Central memory CD4-positive, alpha-beta T cell (primary cell): ENCODE measurements at places on chromosomes 3 and 15.

DNA sequence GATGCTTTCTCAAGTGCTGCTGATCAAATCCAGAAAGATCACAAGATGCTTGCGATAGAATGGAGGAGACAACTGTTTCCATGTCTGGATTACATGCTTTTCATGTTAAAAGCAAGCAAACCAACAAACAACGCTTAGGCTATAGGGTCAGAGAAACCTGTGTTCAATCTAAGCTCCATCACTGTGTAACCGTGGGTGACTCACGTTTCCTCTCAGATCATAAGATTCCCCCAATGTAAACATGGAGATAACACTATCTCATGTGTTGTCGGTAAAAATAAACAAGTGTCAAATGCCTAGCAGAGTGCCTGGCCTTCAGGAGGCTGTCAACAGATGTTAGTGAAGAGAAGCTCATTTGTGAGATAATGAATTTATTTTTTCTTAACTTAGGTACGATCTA is 907.8 kb downstream of the NTRK3 start:
- no peak for DNase-seq

DNA sequence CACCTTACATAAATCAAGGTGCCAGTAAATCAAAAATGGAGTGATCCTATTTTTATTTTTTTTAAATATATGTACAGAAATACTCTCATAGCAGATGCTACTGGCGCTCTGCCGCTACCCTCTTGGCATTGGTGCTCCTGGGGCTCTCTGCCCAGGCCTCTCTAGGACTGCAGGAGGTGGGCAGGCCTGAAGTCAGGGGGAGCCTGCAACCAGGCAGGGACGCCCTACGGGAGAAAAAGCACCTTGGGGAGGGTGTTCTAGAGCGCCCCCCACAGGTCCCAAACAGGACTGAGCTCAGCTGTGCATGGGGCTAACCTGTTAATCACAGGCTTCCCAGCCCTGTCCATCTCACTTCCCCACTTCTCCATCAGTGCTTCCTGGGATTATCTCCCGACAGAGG is 192.5 kb downstream of the SHQ1 start:
- DNase-seq = no peak

- no peak for DNase-seq
These were observed 18.9 kb upstream of the HCN4 start for GRCh38 chr15:73387507-73388255.

GRCh38 chr15:71925145-71925544 is 114.8 kb downstream of the NR2E3 start:
- DNase-seq = no peak

DNA sequence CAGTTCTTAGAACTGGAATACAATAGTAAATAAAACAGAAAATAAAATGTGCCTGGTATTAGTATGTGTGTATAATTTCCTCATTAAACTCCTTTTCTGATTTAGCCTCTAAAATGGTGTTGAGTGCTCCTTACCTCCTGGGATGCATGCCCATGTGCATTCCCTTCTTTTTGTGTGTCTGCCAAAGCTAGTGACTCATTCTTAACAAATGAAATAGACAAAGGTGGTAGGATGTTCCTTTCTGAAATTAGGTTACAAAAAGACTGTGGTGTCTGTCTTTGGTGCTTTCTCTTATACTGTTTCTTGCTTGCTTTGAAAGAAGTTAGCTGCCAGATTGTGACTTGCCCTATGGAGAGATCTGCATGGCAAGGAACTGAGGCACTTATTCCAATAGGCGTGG is 623.7 kb downstream of the GRM7 start:
- no peak for DNase-seq

DNA sequence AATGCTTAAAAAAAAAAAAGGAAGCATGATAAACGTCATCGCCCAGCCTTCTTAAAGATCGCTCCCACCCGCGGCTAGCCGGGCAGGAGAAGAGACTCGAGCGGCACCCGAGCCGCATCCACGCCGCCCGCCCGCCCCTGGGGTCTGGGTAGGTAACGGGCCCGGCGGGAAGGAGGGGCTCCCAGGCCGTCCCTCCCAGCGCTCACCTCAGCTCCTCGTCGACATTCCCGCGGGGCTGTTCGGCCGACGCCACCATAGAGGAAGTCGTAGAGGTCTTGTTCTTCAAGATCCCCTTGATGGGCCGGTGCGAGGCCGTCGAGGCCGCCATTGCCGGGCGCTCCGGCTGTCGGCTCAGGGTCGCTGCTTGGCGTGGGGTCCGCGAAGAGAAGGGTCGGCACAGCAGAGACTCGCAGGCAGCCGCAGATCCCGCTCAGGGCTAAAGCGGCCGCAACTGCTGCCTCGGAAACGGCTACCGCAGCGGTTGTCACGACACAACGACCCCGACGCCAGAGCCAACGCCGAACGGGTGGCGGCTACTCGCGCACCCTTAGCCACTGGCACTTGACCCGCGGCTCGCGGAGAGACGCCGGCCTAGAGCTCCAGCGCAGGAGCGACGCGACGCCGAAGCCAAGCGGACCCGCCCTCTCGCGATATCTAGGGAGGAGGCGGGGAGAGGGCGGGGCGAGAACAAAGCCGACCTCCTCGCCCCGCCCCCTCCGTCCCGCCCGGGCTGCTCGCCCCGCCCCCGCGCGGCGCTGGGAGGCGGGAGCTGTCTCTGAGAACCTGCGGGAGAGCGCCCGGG is at the start of gene PPP1R2:
PPP1R2 (minus strand) TSS at position 628 of the 802 bp plus-strand sequence; CDS start at position 328, 300 bp downstream.
- DNase-seq = peak; percentile 91

DNA sequence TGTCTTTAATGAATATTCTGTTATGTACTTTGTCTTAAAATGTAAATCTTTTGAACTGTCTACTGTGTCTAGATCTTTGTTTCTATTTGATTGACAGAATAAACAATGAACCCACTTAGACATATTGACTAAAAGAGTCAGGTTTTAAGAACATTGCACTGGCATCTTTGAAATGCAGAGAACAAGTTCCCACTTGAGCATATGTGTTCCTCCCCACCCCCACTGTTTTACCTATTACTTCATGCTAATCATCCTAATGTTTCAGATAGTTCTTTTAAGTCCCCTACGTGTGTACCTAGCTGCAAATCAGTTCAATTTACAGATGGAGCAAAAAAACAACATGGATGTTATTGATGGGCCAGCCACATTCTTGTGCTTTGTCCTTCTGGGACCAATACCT is 11.7 kb upstream of the TCF12 start:
- no peak for DNase-seq

DNA sequence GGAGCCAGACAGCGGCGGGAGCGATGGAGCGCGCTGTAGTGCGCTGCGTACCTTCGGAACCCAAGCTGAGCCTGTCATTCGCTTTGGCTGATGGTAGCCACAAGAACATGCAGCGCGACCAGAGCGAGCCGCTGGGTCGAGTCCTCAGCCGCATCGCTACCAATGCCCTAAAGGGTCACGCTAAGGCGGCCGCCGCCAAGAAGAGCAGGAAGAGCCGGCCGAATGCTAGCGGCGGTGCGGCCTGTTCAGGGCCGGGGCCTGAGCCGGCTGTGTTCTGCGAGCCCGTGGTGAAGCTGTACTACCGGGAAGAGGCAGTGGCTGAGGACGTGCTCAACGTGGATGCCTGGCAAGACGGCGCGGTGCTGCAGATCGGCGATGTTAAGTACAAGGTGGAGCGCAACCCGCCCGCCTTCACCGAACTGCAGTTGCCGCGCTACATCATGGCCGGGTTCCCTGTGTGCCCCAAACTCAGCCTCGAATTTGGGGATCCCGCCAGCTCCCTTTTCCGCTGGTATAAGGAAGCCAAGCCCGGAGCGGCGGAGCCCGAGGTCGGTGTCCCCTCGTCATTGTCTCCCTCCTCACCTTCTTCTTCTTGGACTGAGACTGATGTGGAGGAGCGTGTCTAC is 498 bp downstream of the PDE12 start:
- DNase-seq = no peak

GRCh38 chr3:29354894-29355293 is 74.0 kb downstream of the RBMS3 start:
- DNase-seq = no peak

DNA sequence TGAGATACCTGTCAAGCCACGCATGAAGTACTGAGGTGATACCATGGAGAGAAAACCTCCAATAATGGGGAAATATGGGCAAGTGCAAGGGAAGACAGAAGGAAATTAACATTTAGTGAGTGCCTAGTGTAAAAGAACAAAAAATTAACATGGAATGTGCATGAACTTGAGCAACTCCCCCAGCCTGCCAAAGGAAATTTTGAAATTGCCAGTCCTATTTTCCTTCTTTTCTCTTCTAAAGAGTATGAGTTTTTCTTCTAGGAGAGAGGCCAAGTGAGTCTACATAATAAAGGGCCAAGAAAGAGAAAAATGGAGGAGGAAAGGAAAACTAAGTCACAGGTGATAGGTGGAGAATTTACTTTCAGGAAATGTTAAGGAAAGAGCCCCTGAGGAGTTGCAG is 602.4 kb upstream of the MDFIC2 start:
- no peak for DNase-seq

DNA sequence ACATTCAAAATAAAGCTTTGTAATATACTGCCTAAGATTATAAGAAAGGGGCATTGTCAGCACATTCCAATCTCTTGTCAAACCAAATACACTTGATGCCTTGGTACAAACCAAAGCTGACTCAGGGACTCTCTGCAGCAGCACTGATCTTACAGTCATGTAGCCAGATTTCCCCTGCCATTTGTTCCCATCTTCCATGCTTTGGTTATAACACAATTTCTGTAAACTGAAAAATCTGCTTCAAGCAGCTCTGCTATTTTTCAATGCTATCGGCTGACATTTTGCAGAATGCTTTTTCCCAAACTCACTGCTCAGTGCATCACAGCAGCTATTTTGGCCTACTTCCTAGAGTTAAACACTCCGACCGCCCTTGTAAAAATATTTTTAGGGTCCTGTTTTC is 18.2 kb downstream of the PLOD2 start:
- no peak for DNase-seq

DNA sequence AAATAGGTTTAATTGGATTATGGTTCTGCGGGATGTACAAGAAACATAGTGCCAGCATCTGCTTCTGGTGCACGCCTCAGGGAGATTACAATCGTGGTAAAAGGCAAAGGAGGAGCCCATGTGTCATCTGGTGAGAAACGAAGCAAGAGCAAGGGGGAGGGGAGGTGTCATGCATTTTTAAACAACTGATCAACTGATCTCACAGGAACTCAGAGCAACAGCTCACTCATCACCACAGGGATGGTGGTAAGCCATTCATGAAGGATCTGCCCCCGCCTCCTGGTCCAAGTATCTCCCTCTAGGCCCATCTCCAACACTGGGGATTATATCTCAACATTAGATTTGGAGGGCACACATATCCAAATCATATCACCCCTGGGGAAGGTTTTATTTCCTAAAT is 42.1 kb upstream of the FGF7 start:
- no peak for DNase-seq

GRCh38 chr3:14518893-14519292 is 21.2 kb downstream of the GRIP2 start:
- DNase-seq = no peak

DNA sequence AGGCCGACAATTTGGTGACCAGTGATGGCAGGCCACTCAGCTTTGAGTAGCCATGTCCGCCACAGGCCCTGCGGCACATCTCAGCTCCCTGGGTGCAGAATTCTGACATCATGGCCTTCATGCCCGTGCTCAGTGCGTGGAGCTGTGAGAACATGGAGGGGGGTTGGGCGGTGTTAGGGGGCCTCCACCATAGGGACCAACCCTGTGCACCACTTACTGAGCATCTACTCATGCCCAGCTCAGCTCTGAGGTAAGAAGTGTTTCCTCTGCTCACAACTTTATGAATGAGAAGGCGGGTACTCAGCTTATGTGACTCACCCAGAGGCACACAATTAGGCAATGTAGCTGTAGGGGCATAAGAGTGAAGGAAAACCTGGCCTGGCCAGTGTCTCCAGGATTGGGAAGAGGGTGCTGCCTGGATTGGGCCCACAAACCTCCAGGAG is 10.5 kb downstream of the ACOX2 start:
- no peak for DNase-seq

DNA sequence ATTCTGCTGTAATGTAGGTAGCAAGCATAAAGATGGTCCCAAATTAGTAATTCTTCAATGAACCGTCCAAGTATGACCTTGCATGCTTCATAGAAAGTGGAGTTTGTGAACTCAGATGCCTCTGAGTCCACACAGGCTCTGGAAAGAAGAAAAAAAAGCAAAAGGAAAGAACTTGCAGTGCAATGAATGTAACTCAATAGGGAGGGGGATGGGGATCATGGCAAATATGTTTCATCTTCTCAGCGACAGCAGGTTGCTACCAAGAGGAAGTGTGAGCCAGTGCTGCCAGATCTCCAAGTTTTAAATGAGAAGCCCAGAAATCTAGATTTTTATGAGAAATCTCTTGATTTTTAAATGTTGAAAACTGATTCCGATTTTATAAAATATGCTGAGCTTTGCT is 50.3 kb downstream of the IL20RB start:
- no peak for DNase-seq

DNA sequence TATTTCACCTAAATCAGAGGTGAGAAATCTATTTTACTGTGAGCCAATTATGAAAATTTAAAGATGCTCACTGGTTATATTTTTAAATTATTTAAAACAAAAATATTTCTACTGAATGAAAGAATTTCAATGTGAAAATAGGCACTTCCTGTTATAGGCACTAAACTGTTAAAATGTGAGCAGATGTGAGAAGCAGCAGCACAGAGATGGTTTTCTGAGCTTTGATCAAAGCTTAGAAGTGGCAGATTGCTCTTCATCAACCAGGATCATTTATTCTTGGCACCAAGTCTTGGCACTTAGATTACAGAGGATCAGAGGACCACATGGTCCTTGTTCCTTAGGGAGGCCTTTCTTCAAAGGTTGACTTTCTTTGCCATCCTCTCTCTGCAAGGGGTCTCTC is 18.0 kb upstream of the TSC22D2 start:
- no peak for DNase-seq

- DNase-seq = no peak
These were observed 98.8 kb upstream of the TNFAIP8L3 start for GRCh38 chr15:51193526-51193925.

GRCh38 chr15:70264014-70264582 is 166.4 kb upstream of the TLE3 start:
- DNase-seq = no peak

GRCh38 chr15:78450285-78450858 is 12.4 kb downstream of the IREB2 start:
- DNase-seq = no peak

DNA sequence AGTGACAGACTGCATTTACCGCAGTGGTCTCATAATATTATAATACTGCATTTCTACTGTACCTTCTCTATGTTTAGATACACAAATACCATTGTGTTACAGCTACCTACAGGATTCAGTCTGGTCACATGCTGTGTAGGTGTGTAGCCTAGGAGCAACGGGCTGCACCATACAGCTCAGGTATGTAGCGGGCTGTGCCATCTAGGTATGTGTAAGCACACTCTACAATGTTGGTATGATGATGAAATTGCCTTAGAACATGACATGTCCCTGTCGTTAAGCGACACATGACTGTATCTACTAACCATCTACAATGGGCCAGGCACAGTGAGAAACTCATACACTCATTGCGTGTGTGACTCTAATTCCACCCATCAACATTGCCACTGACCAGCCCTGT is 85.5 kb upstream of the SEC13 start:
- DNase-seq = no peak
